ENCODE measurements at places on chromosomes 6 and 20. TPM values are rescaled to one million over a fixed set of nuclear protein-coding genes. Genes with fewer than 3 reads are reported as not detected.

DNA sequence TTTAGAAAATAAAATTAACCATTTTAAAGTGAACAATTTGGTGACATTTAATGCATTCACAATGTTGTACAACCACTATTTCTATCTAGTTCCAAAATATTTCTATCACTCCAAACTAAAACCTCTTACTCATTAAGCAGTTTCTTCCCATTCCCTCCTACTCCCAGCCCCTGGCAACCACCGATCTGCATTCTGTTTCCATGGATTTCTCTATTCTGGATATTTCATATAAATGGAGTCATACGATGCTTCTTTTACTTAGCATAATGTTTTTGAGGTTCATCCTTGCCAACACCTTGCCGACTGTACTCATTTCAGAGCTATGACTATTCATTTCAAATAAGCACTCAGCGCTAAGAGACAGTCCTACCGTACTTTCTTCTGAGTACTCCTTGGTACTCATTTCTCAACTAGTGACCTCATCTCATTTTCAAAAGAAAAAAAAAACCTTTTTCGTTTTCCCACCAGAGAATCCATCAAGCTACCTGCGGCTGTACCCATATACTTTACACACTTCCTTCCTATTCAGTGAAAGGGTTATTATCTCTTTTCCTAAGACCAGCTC lies 259.2 kb downstream of the UTRN start:
- H3K4me1 ChIP-seq: no peaks in the 10 kb centered on the region
- no peaks in the 10 kb centered on the region for H3K27me3 ChIP-seq
- H3K4me3 ChIP-seq: no peak overlapping the region
- H3K36me3 ChIP-seq: peaks cover 96% of the 10 kb centered on the region
- H3K27ac ChIP-seq: no peak overlapping the region

DNA sequence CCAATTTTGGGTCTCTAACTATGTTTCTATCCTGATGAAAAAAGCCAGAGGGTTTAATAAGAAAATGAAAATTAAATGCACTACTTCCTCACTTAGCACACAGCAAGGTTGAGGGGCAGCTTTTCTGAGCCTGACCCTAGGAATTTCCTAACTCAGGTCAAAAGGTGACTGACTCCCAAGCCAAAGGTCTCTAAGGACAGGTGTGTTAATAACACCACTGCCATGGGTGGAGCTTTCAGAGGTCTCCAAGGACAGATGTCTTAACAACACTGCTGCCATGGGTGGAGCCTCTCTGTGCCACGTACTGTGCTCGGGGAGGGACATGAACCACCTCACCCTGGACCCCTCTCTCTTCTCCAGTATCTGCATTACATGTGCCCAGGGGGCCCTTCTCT lies 339.2 kb downstream of the PRKN start:
- no peaks in the 10 kb centered on the region for H3K4me1 ChIP-seq
- no peak for DNase-seq
- H3K36me3 ChIP-seq: no peaks in the 10 kb centered on the region
- no peak overlapping the region for H3K27ac ChIP-seq
- no peaks in the 10 kb centered on the region for H3K27me3 ChIP-seq

- no peak overlapping the region for H3K4me3 ChIP-seq
- DNase-seq: no peak
- H3K4me1 ChIP-seq: peaks cover 86% of the 10 kb centered on the region
- H3K27me3 ChIP-seq: no peaks in the 10 kb centered on the region
These were observed 18.0 kb downstream of the TFEB start for GRCh38 chr6:41717392-41717736.

GRCh38 chr6:40882323-40882997 lies 156.6 kb downstream of the UNC5CL start:
- no peaks in the 10 kb centered on the region for H3K4me1 ChIP-seq
- H3K4me3 ChIP-seq: no peak overlapping the region
- peak; percentile 78 for DNase-seq
- H3K36me3 ChIP-seq: no peaks in the 10 kb centered on the region
- no peaks in the 10 kb centered on the region for H3K27me3 ChIP-seq

GRCh38 chr6:21748343-21749056 lies 154.9 kb downstream of the SOX4 start:
- peaks cover 12% of the 10 kb centered on the region for H3K4me1 ChIP-seq
- no peak overlapping the region for H3K27ac ChIP-seq
- H3K27me3 ChIP-seq: no peaks in the 10 kb centered on the region
- no peaks in the 10 kb centered on the region for H3K36me3 ChIP-seq
- no peak overlapping the region for H3K4me3 ChIP-seq

DNA sequence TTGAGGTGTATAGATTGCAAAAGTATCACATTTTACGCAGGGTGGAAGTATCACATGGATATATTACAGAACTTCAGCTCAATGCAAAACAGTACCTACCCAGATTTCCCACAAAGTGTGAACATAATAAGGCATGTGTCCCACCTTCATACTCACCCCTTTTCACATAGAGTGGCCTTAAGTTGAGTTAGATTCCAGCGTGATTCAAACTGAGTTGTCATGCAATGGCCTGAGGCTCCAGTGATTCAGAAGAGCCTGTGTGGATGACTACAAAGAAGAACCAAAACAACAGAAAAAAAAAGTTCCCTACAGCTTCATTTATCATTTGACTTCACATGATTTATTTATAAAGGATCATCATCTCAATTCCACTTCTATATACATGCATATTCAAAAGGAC lies 309.7 kb downstream of the SLC35F1 start:
- no peak overlapping the region for H3K4me3 ChIP-seq
- H3K36me3 ChIP-seq: no peaks in the 10 kb centered on the region
- no peak overlapping the region for H3K27ac ChIP-seq
- H3K27me3 ChIP-seq: no peaks in the 10 kb centered on the region

The PPP1R16B gene
- 13.3 TPM for total RNA-seq

The TRIM10 gene
- 2.3 TPM for total RNA-seq
